Glomerular endothelial cell (primary cell): ENCODE measurements at places on chromosomes 13 and 19. TPM values are rescaled to one million over a fixed set of nuclear protein-coding genes. Genes with fewer than 3 reads are reported as not detected.

- no peak for DNase-seq
Observed at GRCh38 chr13:32737679-32738078, 151.4 kb downstream of the PDS5B start.

DNA sequence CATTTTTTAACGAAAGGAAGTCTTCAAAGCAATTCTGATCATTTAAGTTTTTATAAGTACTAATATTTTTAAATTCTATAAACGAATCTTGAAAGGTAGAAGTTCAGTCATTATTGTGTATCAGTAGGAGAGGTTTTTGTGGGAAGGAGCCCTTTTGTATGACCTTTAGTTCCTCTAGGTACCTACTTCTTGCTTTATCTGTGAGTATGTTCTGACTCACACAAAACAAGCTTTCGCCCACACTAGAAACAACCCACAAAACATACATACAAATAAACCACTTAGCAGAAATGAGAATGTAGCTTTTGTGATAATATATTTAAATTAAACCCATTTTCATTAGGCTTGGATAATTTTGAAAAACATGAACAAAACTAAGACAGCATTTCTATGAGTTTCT, 27.8 kb downstream of the ERCC5 start:
- DNase-seq = no peak

GRCh38 chr19:917323-918151, at the start of gene KISS1R:
Gene KISS1R (plus strand): TSS chr19:917333. CDS start chr19:917503, 170 bp downstream.
- no peak for DNase-seq

IZUMO2 gene
- total RNA-seq = not detected in 2 replicates

DNA sequence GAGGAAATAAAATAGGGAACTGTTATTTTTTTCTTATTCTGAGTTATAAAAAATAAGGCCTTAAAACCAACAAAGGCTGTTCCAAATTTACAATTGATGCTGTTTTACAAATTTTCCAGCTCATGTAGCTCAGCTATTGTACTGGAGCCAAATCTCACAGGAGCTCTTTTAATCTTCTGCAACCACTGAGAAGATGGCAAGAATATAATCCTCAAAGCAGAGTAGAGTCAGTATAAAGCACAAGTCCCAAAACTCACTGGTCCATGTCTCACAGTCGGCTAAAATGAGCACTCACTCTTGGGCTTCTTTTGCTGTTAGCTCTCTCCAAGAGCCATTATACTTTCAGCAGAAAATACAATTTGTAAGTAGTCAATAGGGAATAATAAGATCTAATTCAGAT, 1074.4 kb upstream of the PRR20A start:
- no peak for DNase-seq

DNA sequence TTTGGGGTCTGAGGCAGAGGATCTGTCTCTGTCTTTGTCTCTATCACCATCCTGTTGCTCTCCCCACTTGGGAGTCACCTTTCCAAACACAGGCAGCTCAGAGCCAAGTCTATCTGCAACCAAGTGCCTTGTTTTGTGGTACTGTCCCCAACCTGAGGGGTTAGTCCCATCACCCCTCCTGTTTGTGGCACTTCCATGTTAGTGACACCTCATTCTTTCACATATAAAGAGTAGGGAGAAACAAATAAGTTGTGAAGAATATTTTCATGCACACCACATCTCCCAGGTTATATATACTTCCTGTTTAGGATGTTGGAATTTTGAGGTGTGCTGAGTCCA, 3.7 kb downstream of the GDF15 start:
- no peak for DNase-seq

GRCh38 chr13:110493613-110494012, 67.9 kb downstream of the RAB20 start:
- no peak for DNase-seq

MYH14 gene
- 0.99 and 1.2 TPM in 2 replicates for total RNA-seq

- peak; percentile 39 for DNase-seq
Observed at GRCh38 chr19:39671739-39672363, 16.1 kb downstream of the LGALS16 start.
